ENCODE measurements at places on chromosomes 5 and 9. TPM values are rescaled to one million over a fixed set of nuclear protein-coding genes. Genes with fewer than 3 reads are reported as not detected.

Gene PCDHGC4
- polyA plus RNA-seq = not detected

Gene HTR1A
- not detected for polyA plus RNA-seq

Gene ACOT12
- polyA plus RNA-seq = 2.2 TPM

Gene ENTPD8
- polyA plus RNA-seq = 5.0 TPM

Gene SPEF2
- polyA plus RNA-seq = 7.1 TPM

Gene PLAC8L1
- not detected for polyA plus RNA-seq

Gene BTNL8
- polyA plus RNA-seq = 1.2 TPM

Gene FOXI1
- polyA plus RNA-seq = 48.5 TPM

Gene SPATA6L
- polyA plus RNA-seq = 1.5 TPM

Gene SLC25A2
- polyA plus RNA-seq = not detected

Gene OR1B1
- polyA plus RNA-seq = not detected

Gene CLTA
- 331 TPM for polyA plus RNA-seq

Gene CSF1R
- 7.5 TPM for polyA plus RNA-seq

- no peak for DNase-seq
These were observed 2.6 kb downstream of the NKD2 start for GRCh38 chr5:1011226-1011631.

DNA sequence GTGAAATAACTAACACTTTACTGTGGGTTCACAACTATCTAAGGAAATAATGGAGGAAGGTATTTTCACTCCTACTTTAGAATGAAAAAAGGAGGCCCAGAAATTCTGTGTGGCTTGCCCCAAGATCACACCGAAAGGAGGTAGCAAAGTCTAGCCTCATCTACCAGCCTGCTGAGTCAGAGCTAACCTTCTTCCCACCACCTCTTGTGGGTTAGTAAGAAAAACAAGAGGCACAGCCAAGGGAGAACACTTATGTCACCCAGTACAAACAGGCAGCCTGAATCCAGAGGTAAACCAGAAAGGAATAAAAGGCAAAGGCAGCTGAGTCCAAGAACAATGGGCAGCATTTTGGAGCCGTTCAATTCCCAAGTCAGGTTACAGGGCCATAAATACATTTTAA, 91.9 kb upstream of the RASEF start:
- DNase-seq = no peak

DNA sequence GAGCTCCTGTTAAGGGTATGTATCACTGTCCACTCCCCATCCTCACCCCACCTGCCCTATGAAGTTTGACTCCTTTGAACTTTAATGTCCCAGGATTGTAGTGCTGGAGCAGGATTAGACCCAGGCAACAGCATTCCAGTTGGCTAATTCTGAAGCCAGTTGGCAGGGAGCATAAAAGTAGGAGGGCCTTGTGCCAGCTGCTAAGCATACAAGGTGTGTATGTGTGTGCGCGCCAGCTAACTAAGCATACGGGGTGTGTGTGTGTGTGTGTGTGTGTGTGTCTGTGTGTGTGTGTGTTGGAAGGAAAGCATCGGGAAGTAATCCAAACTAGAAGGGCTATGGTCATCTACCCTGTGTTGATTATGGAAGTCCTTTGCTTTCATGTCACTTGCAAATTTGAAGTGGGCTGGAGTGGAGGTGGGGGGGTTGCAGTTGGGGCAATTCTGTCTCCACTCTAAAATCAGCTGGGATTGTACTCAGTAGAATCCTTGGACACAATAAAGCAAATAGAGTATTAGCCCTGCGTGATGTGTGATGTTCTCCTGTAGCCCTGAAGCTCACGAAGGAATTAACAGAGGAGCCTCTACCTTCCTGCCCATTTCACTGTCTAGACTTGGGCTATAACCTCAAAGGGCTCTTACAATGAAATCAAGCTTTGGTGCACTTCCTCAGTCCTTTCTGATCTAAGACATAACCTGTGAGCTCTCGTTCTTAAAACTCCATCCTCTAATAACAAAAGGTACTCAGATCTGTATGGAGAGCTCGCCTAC, 26.9 kb downstream of the HMGCR start:
- DNase-seq = no peak

DNA sequence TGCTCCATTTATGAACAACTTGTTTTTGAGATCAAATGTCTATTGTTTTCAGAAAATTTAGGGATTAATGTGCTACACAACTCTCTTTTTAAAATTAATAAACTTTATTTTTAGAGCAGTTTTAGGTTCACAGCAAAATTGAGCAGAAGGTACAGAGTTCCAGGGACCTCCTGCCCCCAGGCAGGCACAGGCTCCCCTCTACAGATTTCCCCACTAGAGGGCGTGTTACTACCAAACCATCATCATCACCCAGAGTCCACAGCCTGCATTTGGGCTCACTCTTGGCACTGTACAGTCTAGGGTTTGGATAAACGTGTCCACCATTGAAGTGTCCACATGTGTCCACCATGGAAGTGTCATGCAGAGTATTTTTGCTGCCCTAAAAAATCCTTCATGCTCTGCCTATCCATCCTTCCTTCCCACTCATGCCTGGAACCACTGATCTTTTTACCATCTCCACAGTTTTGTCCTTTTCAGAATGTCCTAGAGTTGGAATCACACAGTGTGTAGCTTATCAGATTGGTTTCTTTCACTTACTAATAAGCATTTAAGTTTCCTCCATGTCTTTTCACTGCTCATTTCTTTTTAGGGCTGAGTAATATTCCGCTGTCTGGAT, 61.7 kb downstream of the MRPL36 start:
- no peak for DNase-seq

- peak; percentile 73 for DNase-seq
These were observed 231.8 kb downstream of the PIK3R1 start for GRCh38 chr5:68447136-68447929.

DNA sequence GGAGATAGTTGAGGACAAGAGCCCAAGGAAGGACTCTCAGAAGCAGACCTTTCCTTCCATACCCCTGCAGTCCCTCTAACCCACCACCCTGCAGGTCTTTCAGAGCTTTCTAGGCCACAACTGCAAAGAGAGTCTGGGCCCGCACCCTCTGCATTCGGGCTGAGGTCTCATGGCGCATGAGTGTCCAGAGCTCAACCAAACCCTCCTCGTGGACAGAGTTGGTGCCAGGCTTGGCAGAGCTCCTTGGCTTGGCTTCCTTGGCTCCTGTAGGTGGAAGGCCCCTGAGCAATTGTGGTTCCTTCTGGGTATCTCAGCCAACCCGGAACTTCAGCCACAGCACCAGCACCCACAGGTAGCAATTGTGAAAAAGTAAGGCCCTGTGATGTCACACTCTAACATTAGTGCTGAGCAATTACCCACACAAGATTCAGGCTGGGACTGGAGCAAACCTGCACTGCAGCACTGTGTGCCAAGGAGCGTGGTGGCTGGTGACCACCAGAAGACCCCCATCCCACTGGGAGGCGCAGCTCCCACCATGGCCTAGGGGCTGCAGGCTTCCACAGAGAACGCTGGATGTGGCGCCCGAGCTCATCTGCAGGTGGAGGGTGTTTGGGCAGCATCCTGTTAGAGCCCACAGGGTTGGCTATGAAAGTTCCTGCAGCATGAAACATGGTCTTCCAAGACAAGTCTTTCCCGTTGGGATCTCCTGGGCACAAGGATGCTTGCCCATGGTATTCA, 38.8 kb downstream of the FOXI1 start:
- peak; percentile 6 for DNase-seq

GRCh38 chr5:54581831-54582548, 64.4 kb downstream of the SNX18 start:
- no peak for DNase-seq

- no peak for DNase-seq
These were observed 193.1 kb downstream of the HSD17B3 start for GRCh38 chr9:96108691-96109380.

DNA sequence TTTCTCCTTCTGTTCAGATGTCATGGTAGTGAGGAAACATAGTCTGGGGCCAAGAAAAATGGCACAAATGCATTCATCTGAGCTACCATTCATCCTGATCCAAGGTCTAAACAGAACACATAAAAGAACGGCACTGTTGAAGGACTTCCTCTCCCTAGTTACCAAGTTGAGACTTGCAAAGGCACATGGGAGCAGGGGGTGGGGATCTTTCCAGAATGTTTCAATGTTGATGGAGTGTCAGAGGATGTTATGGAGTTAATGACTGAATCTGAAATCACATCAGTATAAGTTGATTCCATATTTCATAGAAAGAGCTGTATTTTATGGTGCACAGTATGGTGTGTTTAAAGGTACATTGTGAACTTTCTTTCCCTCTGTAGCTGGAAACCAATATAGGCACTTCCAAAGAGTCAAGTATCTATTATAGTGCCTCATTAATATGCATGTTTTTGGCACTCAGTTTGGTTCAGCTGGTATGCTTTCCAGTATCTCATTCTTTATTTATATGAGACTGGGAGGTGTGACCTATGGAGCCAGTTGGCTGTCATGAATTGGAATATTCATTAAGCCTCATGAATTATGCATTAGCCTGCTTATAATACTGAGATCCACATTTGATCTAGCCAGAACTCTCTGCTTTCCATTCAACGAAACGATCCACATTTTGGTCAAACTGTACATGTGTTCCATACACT, 603.0 kb downstream of the NR2F1-AS1 start:
- no peak for DNase-seq

DNA sequence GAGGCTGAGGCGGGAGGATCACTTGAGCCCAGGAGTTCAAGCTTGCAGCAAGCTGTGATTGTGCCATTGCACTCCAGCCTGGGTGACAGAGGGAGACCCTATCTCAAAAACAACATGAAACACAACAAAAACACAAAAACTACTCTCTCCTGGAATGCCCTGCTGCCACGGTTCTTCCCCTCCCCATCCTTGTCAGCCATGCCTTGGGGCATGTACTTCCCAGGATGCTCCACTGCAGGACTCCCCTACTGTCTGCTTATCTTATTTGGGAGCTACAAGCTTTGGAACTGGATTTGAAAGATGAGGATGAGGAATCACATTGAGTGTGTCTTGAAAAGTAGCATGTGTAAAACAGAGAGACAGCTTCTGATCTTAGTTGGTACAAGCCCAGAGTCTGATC, 40.1 kb upstream of the KIAA1958 start:
- no peak for DNase-seq

DNA sequence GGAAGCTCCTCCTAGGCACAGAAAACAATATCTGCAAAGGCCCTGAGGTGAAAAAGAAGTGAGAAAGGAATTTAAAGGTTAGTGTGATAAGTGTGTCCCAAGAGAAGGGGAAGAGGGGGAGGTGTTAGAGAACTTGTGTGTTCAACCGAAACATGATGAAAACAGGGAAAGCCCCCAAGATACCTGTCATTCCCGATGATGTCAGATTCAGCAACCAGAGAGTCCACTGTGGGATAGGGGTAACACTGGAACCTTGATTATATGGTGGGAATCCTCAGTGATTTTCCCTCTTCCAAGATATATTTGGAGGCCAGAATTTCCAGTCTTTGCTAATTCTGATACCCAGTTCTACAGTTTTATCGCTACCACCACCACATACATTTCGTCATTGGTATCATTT, 15.5 kb upstream of the BNC2 start:
- no peak for DNase-seq

GRCh38 chr5:44885903-44886302, 77.2 kb downstream of the MRPS30 start:
- DNase-seq = no peak

DNA sequence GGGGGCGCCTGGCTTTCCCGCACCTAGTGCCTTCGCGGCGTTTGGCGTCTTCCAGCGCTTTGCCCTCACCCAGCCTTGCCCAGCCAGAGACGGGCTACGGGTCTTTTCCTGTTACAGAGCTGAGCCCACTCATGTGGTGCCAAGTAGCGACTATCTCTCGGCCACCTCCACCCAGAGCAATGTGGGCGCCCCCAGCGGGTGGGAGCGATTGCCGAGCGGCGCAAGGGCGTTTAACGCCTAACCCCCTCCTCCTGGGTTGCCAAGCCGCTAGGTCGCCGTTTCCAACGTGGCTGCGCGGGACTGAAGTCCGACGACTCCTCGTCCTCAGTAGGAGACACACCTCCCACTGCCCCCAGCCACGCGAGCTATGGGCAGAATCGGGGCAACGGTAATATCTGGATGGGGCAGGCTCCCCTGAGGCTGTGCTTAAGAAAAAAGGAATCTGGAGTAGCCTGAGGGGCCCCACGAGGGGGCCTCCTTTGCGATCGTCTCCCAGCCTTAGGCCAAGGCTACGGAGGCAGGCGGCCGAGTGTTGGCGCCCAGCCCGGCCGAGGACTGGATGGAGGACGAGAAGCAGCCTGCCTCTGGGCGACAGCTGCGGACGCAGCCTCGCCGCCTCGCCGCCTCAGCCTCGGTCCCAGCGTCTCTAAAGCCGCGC, 5.8 kb downstream of the TLX3 start:
- DNase-seq = peak; percentile 50

DNA sequence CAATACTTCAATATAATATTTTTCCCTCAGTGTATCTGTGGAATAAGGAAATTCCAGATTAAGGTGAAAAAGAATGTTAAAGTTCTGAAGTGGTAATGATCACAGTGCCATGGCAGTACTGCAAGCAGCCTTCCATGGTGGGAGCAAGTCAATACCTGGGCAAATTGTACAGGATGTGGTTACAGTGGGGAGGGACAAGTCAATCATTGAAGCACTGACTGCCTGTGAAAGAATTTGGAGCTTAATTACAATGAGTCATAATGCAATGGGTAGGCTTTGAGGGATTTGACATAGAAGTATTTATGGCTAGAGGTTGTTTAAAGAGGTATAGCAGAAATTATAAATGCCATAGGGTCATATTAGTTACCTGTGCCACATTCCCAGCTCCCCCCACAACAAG, 786.5 kb upstream of the ACO1 start:
- no peak for DNase-seq

- DNase-seq = peak; percentile 55
These were observed 47.1 kb upstream of the AKNA start for GRCh38 chr9:114434878-114435311.

DNA sequence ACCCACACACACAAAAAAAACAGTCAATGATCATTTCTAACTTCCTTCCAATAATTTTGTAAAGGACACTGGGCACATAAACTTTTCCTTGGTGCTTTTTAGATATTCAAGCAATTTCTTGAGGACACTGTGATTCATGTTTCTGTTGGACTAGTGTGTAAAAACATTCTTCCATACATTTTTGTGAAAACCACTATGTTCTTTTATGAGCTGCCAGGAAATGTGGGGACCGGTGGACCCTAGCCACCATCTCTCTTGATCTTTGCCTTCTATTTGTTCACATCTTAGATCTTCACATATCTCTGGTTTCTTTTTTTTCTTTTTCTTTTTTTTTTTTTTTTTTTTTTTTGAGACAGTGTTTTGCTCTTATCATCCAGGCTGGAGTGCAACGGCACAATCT, 287.4 kb downstream of the GLIS3 start:
- DNase-seq = no peak

DNA sequence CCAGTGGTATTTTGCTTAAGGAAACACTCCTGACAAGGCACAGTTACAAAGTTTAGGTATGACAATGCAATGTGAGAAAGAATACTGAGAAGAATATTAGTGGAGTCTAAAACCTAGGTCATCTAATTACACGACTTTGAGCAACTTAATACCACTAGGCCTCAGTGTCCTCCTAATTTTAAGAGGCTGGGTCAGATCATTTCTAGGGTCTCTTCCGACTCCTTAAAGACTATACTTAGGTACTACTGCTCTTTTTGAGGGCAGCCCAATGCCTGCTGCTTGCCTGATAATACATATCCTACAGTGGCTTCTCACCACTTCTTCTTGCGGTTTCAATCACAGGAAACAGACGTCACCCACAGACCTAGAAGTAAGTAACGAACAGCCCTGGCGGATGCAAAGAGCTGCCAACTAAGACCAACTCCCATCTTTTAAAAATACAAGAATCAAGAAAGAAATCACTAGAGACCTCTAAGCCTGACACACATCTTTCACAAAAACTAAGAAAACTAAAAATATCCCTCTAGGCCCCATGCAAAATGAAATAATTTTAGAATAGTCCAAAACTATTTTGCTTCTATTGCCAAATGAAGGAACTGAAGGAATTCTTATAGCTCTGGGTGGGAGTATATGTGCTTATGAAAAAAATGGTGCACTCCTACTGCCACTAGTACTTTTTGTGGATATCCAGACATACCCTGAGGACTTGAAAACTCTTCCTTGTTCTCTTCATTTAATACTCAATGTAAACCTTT, 13.1 kb downstream of the DIAPH1 start:
- no peak for DNase-seq
